NCI-H2171 treated with DMSO at 0.1 percent for 48 hours (cell line): ENCODE measurements at places on chromosomes 3 and 15.

GRCh38 chr3:24195504-24196230 lies 250.6 kb downstream of the NR1D2 start:
- DNase-seq = no peak

- DNase-seq = no peak
Measured at GRCh38 chr3:16478516-16478915, 35.0 kb downstream of the RFTN1 start.

- DNase-seq = no peak
Measured at GRCh38 chr3:45962033-45962432, 18.8 kb downstream of the CXCR6 start.

DNA sequence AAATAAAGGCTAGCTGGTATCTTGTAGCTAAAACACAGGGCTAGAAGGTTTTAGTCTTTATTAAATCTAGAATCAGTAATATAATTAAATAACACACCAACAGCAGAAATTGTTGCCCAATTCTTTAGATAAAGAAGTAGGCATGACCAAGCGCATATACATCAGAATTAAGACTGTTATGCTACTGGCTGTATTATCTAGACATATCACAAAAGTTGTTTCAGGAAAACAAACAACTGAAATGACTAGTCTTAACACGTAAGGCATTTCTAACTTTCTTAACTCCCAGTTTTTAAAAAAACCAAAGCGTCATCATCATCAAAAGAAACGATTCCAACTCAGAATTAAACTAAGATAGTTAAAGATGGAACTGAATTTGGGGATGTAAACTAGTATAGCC lies 55.4 kb downstream of the EMC4 start:
- DNase-seq = no peak

DNA sequence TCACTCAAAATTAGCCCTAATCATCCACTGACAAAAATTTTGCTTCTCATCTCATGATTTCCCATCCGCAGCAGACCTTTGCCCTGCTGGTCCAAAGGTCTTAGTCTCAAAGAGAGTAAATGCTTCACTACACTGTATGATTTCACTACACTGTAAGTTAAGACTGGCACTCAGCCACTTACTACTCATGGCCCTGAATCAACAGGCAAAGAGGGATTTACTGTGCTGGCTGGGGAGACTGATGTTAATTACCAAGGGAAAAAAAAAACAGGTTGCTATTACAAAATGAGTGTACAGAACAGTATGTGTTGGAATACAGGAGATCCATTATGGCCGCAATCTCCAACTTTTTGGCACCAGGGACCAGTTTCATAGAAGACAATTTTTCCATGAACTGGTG lies 214.8 kb downstream of the ZMAT3 start:
- no peak for DNase-seq

GRCh38 chr3:119911748-119912147 lies 129.8 kb downstream of the NR1I2 start:
- DNase-seq = no peak

DNA sequence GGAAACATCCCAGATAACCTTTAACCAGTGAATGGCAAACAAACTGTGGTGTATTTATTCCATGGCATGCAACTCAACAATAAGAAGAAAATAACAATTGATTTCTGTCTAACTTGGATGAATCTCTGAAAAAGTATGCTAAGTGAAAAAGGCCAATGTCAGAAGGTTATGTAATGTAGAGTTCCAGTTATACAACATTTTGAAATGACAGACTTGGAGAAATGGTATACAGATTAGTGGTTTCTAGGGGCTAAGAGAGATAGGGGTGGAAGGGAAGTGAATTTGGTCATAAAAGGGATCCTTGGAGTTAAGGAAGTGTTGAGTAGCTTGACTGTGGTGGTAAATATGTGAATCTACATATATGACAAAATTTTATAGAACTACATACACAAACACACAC lies 269.4 kb upstream of the SUCLG2 start:
- DNase-seq = no peak

DNA sequence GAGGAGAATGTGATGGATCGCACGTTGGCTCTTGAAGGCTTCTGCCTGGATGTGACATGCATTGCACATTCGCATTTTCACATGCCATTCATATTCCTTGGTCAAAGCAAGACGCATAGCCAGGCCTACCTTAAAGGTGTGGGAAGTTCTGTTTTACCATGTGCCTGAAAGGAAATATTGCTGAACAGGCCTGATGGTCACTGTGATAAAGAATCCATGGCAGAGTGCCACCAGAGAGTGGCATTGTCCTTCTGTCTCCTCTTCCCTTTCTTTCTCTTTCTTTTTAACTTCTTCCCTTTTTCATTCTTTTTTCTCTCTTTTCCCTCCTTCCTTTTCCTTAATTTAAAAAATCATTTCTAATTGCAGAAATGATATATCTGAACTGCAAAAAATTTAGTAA lies 15.9 kb upstream of the MITF start:
- DNase-seq = no peak

GRCh38 chr3:78257951-78258530 lies 1218.1 kb downstream of the ROBO2 start:
- no peak for DNase-seq

DNA sequence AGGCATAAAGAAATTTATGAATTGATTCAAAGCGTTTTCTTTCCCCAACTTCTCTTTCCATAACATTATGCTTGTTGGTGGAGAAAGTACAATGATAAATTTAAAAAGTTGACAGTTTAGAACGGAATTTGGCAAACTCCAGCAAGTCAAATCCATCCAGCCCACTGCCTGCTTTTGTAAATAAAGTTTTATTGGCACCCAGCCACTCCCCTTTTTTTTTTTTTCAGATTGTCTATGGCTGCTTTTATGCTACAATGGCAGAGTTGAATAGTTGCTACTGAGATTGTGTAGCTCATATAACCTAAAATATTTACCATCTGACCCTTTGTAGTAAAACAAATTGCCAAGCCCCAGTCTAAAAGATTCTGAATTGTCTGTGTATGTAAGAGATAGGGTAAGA lies 112.8 kb upstream of the RBMS3 start:
- DNase-seq = no peak

- peak; percentile 89 for DNase-seq
Measured at GRCh38 chr15:36644191-36644896, 64.9 kb downstream of the CDIN1 start.

DNA sequence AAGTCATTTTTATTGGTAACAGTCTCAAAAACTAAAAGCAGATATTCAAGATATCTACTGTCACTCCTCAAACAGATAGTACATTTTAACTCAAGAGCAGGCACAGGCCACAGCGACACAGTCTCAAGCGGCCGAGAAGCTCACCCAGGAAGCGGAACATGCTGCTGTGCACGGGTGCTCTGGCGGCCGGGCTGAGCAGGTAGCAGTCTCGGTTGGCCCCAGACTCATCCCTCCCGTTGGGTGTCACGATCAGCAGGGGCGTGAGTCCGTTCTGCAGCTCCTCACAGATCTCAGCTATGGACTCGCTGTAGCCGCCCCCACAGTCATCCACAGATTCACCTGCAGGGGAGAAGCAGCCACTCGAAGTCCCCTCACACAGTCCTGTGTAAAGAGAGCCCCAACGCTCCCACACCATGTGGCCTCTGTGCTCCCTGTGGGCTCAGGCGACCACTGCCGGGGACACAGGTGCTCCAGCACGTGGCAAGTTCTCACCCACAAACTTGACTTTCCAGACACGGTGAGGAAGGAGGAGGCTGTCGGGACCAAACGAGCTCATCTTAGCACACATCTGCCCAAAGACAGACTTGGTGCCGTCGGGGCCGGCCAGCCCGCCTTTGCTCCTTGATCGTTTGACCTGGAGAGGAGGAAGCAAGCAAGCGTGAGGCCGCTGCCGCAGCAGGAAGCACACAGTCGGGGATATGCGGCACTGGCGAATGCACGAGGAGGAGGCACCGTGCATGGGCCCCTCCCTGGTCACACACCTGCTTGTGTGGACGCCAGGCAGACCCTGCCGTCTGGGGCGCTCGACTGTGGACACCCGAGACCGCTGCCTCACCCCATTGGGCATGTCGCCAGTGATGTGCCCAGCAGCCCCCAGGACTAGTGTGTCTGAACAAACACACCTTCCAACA lies 17.7 kb upstream of the OCA2 start:
- DNase-seq = no peak

GRCh38 chr3:2554656-2555055 lies 456.0 kb downstream of the CNTN4 start:
- no peak for DNase-seq

DNA sequence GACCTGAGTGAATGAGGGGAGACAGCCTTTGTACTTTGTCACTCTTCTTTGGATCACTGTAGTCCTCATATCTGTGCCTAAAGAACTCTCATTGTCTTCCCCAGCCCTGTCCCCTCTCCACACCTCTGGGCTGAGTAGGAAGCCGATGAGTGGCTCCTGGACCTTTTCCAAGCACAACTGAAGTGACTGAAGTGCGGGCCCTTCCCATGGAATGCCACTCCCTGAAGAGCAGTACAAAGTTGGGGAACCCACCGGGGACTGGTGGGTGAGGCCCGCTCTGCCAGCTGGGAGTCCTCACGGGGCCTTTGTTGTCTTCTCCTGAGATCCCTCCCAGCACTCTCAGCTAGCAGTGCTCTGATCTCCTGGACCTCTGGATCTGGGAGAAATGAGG lies 90.1 kb downstream of the AAGAB start:
- no peak for DNase-seq

GRCh38 chr15:39785139-39785538 lies 2.5 kb upstream of the FSIP1 start:
- DNase-seq = peak; percentile 13

DNA sequence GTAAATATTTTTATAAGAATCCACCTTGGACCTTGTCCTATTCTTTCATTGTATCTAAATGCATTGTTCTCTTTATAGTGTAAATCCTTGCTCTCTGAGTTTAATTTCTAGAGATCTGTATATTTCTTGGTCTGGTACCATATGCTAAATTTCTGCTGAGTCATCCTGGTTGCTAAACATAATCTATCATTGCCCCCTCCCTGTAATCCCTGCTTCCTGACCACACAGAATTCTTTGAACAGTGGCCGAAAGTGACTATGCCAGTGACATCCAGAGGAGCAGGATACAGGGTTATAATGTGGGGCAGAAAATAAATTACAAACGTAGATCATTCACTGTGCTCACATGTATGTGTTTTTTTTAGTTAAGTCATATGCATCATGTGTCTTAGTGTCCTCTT lies 143.1 kb downstream of the DIPK2A start:
- no peak for DNase-seq

DNA sequence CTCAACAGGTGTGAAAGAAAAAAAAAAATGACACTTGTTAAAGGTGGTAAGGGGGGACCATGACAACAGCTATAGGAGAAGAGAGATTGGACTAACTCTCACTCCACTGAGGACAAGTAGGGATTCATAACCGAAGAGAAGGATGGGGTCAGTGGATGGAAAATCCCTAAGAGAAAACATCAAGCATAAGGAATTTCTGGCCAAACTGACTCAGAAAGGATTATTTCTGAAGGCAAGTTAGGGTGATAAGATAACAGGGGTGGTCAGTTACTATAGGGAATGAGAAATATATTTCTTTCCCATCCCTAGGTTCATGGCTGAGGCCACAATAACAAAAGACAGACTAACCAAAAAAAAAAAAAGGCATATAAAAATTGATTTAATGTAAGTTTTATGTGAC lies 9.5 kb upstream of the RARB start:
- DNase-seq = no peak

DNA sequence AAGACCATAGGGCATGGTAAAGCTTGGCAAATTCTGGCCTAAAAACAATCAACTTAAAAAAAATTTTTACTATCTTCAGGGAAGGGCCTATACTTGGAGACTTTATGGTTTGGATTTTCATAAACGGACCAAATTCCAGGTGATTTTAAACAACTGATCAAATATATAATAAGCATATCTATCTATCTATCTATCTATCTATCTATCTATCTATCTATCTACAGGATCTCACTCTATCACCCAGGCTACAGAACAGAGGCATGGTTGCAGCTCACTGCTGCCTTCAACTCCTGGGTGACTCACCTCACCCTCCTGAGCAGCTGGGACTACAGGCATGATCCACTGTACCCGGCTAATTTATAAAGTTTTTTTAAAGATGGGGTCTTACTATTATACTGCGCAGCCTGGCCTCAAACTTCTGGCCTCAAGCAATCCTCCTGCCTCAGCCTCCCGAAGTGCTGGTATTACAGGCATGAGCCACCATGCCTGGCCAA lies 6.7 kb downstream of the SPPL2A start:
- no peak for DNase-seq

DNA sequence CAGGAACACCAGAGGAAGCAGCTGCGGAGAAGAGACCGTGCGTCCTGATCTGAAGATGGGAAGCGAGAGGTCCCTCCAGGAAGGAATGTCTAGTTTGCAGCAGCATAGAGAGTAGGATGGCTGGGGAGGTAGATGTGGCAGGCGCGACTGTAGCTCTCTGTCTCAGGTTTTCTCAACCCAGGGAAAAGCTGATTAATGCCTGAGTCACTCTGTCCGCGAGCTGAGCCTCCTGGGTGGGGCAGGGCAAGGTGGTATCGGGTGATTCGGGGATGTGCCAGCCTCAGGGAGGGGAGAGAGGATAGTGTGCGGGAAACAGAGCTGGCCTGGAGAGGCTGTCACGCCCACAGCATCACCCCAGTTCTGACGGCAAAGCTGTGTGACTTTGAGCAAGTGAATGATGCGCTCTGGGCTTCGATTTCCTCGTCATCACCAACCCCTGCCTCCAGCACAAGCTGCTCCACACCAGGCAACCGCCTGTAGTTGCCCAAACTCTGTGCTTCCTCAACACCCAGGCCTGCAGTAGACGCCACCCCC lies 28.4 kb downstream of the CPN2 start:
- peak; percentile 10 for DNase-seq

DNA sequence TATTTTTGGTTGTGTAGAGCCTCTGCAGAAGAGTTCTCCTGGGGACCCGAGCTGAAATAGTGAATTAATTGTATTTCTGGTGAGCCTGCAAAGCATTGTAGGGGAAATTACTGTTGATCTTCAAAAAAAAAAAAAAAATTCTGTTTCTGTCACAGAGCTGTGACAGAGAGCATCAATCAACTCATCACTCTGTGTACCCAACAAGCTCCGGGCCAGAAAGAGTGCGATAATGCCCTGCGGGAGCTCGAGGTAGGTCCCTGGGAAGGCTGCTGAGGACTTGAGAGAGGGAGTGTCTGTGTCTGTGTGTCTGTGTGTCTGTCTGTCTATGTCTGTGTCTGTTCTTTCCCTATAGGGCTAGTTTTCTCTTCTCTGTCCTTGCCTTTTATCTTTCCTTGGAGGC lies 294.4 kb upstream of the TPM1 start:
- no peak for DNase-seq

- no peak for DNase-seq
Measured at GRCh38 chr3:127593178-127593577, 2.6 kb upstream of the TPRA1 start.

GRCh38 chr3:66047311-66048050 lies 8.8 kb upstream of the MAGI1 start:
- no peak for DNase-seq

- DNase-seq = no peak
Measured at GRCh38 chr15:74584204-74584603, 31.4 kb upstream of the CLK3 start.

DNA sequence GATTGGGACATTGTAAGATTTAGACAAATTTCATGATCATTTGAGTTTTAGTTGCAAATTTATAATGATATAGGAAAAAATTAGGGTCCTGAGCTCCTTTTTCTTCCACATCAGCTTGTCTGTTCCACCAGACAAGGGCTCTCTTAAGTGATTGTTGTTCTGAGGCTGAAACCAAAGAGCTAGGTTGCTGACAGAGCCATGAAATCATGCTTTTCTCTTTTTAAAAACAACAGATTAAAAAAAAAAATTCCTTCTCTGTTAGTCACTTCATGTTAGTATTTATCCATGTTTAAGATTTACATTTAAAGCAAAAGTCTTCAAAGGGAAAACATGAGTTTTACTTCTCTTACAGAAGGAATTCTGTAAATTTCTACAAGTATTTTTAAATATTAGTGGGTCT lies 56.8 kb downstream of the ATP2C1 start:
- no peak for DNase-seq
